ENCODE measurements at places on chromosomes 7 and 10.

- DNase-seq, result no peak
Measured at GRCh38 chr7:48040944-48041652, 5.8 kb downstream of the C7orf57 start.

DNA sequence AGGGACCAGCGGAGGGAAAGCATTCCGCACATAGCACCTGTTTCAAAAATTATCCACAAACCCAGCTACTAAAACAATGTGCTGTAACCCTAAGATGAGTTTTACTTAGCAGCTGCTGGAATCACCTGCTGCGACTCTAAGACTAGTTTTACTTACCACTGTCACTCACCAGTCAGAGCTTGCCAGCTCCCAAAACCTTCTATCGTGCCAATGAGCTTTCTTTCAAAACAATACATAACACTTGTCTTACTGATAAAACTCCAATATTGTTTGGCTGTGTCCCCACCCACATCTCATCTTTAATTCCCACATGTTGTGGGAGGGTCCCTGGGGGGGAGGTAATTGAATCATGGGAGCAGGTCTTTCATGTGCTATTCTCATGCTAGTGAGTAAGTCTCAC, 18.4 kb downstream of the ST8SIA6 start:
- no peak for DNase-seq

- no peak for DNase-seq
Measured at GRCh38 chr7:85452674-85453073, 265.8 kb upstream of the SEMA3D start.

DNA sequence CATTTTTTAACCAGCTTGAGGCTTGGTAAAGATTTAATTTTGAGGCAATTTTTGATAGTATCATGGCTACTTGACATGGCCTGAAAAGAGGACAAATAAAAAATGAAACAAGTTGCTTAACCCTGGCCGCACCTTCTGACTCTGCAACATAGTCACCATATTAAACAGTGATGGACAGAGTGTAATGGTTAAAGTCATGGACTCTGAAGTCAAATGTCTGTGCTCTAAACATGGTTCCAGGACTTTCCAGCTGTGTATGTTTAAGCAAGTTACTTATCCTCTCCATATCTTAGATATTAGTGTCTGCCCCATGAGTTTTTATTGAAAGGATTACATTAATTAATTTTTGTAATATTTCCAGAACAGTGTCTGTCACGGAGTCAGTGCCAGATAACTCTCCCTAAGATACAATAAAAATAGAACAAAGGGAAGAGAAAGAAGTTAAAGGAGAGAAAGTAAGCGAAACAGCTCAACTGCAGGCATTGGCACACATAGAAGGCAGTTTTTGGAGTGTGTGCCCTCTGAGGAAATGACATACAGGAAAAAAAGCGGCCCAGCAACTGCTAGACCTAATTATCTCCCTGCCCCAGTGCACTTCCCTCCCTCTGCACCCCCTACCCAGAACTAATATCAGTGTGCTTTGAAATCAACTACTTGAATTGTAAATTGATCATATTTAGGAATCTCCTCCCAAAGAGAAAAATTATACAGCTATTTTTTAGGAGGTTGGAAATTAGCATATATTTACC, 65.3 kb downstream of the MACC1 start:
- no peak for DNase-seq

GRCh38 chr10:85032981-85033380, 704.6 kb downstream of the CCSER2 start:
- DNase-seq, result no peak

DNA sequence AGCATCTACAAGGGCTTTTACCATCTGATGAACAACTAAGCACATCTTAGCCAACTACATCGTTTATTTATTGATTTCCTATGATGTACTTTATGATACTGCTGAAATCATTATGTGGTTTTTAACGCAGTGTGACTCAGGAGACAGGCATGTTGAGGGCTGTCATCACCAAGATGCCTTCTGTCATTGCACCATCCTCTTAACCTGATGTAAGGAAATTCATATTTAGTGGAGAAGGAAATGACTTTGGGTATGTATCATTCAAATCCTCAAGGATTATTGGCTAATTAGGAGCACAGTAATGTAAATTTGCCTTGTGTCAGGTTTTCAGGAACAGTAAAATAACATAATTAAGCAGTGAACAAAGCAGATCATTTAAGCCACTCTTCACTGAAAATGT, 138.5 kb upstream of the MGMT start:
- DNase-seq, result no peak

DNA sequence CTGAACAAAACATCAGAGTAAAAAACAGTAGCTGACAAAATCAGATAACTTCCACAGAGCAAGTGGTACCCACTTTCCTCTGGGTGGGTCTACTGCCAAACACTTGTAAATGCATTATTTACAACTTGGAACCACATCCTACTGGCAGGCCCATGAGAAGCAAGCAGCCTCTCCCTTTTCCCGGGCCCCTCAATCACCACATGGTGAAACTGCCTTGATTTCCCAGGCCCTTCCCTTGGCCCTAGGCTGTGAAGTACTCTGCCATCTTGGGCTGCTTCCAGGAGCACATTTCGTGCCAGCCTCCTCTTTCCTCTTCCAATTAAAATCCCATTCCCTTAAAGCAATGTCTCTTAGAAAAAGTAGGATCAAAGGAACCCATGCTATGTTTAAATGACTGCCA, 71.4 kb downstream of the CUZD1 start:
- no peak for DNase-seq

GRCh38 chr10:7968510-7969112, 85.9 kb upstream of the GATA3 start:
- DNase-seq, result no peak

- DNase-seq, result no peak
Measured at GRCh38 chr7:135186841-135187253, 16.3 kb upstream of the CYREN start.

DNA sequence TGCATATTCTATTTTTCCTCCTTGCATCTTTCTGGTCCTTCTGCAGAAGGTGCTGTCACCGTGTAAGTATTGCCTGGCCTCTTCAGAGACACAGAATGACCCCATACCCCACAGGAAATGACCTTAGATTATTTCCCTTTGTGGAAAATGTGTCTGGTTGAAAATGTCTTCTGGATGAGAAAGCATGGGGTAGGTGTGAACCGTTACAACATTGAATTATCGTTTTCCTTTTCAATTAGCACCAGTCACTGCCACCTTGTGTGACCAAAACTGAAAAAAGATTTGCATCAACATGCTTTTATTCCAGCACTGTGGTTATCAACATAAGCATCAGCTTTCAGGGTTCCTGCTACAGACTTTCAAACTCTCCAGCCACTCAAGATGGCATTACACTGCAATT, 58.0 kb upstream of the CELF2 start:
- DNase-seq, result no peak

DNA sequence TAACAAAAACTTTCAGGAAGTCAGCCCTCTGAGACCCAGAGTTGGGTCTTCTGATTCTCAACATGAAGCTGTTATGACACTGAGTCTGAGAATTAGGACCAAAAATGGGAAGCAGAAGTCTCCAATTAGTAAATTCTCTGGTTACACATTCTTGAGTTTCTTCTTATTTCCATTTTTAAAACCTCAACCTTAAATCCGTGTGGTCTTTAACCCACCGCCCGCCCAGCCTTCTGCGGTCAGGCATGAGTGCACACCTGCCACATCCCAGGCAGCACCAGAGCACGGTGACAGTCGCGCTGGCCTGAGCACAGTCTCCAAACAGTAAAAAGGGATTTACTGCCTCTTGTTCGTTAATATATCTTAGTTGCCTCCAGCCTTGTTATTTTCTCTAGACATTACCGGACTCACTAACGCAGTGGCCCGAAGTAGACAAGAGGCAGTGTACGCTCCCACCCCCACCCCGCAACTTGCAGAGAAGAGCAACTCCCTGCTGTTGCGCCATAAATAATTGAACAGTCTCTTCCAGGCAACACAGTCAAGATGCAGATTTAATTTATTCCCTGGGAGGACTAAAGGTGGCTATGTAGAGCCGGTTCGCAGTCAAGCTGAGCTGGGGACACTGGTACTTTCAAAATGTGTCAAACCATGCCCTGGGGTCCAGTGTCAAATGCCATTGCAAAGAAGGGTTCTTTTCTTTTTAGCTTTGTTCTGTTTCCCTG, 147.0 kb upstream of the CELF2 start:
- no peak for DNase-seq

GRCh38 chr10:92689663-92690210, at the start of gene HHEX:
HHEX (plus strand) TSS chr10:92689955; CDS start chr10:92689987, 32 bp downstream.
- peak; percentile 18 for DNase-seq

DNA sequence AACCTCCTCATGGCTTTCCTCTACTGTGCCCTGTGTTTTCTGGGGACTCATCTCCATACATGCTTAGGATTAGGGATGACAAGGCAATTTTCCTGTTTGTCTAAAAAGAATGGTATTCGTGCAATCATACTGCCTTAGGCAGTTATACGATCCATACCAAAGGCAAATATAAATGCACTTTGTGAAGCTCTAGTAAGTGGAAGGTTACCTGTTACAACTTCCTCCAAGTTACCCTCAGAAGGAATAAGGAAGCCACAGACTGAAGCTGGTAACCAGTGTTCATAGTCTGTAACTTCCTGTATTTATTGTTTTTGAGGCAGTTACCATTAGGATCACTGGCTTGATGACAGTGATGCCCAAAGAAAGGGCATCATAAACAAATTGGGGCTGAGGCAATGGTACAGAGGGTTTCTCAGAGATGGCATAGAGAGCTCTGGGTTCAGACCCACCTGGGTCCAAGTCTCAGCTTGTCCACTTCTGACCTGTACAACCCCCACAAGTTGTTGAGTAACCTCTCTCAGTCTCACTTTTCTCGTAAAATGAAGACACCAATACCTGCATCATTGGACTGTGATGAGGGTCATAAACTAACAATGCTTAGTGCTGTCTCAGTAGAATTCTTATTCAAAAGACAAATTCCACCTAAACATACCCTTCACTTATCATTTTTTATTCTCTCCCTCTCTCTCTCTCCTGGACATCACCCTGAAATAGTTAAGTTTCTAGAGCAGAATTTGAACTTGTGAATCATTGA, 138.2 kb downstream of the ELMO1 start:
- DNase-seq, result no peak

DNA sequence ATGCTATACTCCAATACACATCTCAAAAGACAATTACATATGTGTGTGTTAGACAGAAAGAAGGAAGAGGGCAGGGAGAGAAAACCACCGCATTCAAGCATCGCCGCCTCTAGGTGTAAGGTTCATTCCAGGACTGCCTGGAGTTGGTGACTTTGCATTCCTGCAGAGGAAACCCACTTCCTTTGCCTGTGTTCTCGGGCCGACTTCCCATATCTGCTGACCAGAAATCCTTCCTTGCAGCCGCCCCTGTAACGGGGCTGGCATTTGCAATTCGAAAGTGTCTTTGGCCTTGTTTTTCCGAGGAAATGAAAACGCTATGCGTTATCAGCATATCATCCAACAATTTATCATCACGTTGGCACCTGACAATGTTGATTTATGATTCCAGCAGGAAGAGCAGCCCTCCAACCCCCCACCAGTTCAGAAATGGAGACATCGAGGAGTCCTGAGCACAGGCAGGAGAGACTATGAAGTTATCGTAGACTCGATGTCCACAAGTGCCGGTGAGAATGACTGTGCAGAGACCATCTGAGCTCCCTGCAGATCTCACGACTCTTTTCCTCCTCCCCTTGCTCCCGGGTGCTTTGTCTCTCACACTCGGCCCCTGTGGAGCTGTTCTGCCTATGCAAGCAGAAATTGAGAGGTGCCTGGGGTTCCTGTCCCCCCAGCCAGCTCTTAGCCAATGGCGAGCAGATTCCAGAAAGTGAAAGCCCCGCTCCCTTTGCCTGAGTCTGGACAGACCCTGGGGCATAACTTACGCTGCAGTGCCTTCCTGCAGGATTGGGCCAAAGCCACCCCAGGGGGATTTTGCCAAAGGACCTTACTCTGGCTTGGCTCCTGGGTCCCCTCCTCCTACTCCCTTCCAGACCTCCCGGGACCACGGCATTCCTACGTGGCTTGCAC, 68.9 kb upstream of the FOXK1 start:
- DNase-seq, result no peak

DNA sequence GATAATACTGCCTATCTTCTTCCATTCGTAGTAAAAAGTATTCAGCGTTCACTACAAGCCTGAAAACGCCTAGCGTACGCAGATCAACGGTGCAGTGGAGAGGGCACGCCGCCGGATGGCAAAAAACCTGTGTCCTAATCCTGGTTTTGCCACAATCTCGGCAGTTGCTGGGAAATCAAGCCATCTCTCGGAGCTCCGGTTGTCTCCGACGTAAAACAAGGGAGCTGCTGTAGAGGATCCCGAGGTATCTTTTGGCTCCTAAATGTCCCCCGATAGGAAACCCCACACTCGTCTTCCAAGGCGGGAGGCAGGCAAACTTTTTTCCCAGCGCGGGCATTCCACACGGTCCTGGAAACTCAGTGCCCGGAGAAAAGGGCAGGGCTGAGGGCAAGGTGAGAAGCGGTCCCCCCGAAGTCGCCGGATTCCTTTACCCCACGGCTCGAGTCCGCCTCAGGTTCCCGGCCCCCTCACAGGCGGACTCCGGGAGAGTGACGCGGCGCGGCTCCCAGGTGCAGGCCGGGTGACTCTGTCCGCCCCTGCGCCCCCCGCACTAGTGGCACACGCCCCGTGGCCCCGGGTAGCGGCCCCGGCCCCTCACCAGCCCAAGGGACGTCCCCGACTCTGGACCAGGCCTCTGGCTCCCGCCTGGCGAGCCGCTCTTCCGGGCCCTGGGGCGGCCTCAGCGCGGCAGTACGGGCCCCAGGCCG, 649 bp downstream of the IDE start:
- peak; percentile 2 for DNase-seq

GRCh38 chr10:58641708-58642107, 129.0 kb downstream of the BICC1 start:
- DNase-seq, result no peak

GRCh38 chr10:96767611-96768010, 47.3 kb upstream of the PIK3AP1 start:
- DNase-seq, result no peak

GRCh38 chr10:68831961-68832455, 4.7 kb downstream of the STOX1 start:
- no peak for DNase-seq

DNA sequence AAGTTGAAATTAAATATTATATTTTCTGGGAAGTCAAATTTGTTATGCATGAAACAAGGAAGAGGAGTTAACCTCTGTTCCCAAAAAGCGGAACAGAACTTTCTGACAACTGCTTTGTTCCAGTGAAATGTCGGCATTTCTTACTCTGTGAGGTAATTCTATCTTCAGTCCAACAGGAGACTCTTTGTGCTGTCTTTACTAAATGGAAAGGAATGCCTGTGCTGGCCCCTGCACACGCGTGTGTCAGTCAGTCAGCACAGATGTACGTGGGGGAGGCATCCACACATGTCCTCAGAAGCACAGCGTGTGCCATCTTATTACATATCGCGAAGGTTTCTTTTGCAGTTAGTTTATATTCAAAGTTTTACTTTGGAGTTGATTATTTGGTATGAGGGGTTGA, 37.5 kb downstream of the NET1 start:
- no peak for DNase-seq

DNA sequence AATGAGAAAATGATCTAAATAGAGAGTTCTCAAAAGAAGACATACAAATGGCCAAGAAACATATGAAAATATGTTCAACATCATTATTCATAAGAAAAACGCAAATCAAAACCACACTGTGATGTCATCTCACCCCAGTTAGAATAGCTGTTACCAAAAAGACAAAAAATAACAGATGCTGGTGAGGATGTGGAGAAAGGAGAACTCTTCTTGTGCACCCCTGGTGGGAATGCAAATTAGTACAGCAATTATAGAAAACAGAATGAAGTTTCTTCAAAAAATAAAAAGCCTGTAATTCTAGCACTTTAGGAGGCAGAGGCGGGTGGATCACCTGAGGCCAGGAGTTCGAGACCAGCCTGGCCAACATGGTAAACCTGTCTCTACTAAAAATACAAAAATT, 199.3 kb downstream of the PARD3 start:
- DNase-seq, result no peak

- DNase-seq, result no peak
Measured at GRCh38 chr7:22052674-22053365, 107.1 kb upstream of the CDCA7L start.
